LoVo (cell line): ENCODE measurements at places on chromosomes 6 and 20.

DNA sequence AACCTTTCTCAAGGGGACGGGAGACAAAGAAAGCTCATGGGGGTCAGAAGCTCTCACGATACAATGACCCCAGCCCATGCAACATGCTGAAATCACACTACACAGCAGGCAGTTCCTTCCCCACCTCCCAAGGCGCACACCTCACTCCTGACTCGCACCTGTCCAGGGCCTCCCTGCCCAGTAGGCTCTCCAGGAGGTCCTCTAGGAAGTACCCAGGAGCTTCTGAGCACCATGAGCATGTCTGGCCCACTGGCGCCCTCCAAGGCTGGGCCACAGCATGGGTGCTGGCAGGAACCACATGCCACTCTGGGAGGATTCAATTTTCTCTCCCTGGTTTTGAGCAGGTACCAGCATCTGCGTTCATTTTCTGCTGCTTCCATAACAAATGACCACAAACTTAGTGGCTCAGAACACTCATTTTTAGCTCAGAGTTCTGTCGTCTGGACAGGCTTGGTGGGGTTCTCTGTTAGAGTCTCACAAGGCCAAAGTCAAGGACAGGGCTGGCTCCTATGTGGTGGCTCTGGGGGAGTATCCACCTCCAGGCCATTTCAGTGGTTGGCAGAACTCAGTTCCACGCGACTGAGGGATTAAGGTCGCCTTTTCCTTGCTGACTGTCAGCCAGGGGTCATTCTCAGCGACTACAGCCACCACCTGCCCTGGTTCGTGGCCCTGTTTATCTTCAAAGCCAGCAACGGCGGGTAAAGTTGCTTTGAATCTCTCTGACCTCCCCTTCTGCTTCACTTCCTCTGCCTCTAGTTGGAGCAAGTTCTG, 32.7 kb downstream of the ACSS1 start:
- no peak for DNase-seq

DNA sequence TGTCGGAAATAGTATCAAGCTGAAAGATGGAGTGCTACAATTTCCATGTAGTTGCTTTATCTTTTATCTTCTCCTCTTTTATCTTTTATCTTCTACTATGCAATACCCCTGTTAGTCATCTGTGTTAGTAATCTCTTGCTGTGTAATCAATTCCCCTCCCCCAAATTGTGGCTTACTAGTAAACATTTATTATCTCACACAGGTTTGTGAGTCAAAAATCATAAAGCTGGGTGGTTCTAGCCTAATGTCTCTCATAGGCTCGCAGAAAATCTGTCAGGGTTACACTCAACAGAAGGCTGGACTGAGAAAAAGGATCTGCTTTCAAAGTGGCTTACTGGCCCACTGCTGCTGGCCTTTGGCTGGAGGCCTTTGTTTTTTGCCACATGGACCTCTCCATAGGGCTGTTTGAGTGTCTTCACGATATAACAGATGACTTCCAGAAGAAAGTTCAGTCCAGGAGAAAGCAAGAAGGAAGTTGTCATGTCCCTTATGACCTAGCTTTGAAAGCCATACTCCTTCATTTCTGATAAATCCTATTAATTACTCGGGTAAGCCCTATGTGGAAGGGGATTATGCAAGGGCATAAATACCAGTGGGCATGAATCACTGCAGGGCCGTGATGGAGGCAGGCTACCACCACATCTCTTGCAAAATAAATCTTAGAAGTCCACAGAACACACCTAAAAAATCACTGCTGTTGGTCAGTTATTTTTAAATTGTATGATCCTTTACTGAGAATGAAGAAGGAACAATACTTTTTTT, 24.5 kb upstream of the PTCHD4 start:
- DNase-seq, result peak; percentile 46

DNA sequence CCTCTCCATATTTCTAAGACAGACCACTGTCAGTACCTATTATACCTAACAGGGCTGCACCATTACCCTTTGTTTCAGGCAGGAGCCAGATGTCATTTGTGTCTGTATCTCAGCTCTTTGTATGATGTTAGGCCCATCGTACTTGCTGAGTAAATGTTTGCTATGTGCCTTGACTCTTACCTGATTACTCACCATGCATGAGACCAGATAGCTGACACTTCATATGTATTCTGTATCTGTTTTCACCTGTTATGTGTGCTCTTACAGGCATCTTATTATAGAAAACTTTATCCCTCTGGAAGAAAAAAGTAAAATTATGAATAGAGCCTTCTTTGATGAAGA, 31.7 kb upstream of the ASXL1 start:
- DNase-seq, result no peak

GRCh38 chr20:61968036-61968810, 97.5 kb downstream of the TAF4 start:
- no peak for DNase-seq

- no peak for DNase-seq
Observed at GRCh38 chr6:20028143-20028542, 184.1 kb downstream of the MBOAT1 start.

DNA sequence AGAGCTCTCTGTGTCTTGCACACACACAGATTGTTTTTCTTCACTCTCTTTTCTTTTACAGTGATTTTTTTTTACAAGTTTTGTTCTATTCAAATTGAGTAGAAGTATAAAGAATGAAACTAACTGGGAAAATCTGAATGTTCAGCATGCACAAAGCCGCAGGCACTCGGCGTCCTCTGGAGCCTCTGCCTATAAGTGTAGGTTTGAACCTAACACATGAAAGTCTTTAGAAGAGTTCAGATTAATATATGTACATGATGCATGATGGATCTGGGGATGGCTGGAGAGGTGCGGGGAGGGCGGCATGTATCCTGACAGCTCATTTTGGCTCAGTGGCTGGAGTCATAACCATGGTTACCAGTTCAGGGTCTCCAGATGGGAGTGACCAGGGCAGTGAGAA, 301.1 kb upstream of the CDH4 start:
- no peak for DNase-seq

DNA sequence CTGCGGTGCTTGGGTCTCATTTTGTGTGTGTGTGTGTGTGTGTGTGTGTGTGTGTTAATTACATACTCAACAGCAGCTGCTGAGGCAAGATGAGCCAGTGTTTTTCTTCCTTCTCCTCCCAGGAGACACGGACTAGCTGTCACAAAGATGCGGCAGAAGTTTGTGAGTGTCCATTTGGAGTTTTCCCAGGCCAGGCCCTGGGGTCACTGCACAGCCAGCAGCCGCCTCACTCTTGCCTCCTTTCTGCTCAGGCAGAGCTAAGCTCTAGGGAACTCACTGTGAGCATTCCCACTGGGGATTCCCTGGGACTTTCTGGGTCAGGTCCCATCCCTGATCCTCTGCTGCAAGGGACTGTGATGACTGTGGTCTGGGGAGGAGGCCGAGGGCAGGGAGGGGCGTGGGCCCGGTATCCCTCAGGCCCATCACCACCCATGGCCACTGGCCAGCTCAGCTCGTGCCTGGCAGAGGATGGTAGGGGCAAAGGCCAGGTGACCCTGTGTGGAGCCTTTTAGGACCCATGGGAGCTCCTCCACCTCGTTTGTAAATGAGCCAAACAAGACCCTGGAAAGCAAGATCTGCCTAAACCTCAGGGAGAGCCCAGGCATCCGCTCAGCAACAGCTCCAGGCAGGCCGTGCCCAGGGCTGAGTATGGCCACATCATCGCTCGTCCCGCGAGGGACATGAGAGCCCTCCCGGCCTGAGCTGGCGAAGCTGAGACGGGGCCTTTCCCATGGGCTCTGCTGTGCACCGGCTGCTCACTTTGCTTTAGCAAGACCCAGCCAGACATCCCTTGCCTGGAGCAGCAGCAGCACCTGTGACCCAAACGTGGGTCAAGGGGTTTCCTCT, 102.0 kb downstream of the PSMB1 start:
- DNase-seq, result no peak

DNA sequence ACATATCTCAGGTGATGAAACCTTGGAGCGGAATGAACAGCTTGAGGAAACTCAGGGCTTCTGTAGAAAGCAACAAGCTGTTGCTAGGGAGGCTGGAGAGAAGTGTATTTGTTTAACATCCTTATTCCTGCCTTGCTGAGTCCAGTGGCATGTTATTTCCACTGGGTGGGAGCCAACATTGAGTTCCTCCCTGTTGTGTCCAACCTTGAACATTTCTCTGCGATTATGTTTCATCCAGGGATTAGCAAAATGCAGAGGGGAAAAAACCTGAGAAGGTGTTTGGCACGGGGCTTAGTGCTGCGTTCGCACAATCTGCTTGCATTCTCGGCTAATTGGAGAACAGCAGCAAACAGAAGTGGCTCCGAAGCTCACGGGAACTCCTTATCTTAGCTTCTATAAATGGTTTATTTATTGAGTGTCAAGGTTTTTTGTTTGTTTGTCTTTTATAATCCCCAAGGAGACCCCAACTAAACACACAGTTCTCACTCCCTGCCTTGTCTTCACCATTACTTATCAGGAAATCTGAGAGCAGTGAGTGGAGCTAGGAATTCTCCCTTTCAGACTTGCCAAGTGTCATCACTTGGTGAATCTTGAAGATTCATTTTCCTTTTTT, 412.8 kb downstream of the CDC5L start:
- no peak for DNase-seq

- no peak for DNase-seq
Observed at GRCh38 chr6:19036196-19036555, 649.0 kb downstream of the RNF144B start.

- no peak for DNase-seq
Observed at GRCh38 chr6:90074161-90074850, 180.0 kb downstream of the GJA10 start.

GRCh38 chr6:43077981-43078511, 1.9 kb downstream of the PTK7 start:
- no peak for DNase-seq

DNA sequence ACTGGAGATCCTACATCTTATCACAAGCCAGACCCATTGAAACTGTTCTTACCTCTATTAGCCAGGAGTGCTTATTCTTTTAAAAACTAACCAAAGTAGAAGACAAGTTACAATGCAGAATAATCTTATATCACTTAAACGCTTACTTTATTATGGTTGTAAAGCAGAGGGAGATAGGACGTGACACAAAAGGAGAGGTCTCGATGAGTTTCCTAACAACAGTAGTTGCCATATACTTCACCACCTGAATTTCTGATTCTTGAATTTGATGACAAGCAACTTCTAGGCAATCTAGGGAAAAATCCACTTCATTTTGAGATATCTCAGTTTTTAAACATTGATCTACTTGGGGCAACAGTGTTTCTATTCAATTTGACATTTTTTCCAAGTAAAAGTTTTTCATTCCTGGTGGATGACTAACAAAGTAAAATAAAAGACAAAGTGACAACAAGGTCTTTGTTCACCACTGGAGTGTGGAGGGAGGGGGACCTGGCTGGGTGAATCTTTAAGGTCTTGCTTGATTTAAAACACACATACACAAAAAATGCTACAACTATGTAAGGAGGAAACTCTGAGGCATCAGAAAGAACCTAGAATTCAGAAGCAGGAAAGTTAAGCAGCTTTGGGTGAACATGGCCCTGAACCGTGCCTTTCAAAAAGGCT, 110.9 kb downstream of the SMLR1 start:
- DNase-seq, result no peak

DNA sequence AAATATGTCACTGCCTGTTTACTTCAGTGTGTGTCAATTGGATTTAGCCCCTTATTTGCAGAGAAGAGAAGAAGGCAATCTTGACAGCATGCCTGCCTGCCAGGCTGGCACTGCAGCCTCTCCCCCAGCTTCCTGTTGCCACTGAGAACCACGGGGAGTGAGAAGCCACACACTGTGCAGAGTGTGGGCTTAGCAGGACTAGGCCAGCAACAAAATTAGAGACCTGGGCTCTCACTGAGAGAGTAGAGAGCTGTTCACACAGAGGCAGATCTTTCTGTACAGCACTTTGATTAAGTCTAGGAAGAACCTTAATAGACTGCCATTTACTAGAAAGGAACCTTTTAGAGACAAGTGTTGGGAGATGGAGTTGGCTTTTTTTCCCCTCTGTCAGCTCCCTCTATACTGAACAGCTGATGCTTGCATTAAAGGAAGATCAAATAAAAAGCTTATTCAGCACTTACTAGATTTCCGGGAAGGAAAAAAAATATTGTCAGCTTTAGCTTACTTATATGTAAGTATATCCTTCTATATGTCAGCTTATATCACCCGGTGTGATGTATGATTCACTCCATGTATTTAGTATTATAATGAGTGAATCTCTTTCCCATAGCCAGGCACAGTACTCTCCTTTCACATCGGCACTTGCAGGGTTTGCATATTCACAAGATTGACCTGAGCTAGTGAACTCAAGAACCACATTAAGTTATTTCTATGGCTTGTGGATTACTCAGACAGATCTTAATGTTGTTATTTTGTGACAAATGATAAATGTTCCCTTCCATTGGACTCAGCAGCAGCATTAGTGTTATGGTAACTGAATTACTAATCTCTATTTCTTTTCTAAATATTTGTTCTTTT, 851.0 kb upstream of the EPHA7 start:
- no peak for DNase-seq

- DNase-seq, result no peak
Observed at GRCh38 chr20:9397928-9398327, 116.5 kb upstream of the LAMP5 start.

GRCh38 chr20:38601216-38602184, at the start of gene ARHGAP40:
TSS of gene ARHGAP40 (plus strand) at chr20:38601809.
- DNase-seq, result peak; percentile 39

GRCh38 chr6:64023693-64024092, 388.1 kb downstream of the PHF3 start:
- no peak for DNase-seq

- DNase-seq, result no peak
Observed at GRCh38 chr6:162873537-162873936, 145.8 kb downstream of the PACRG start.
